Mesenchymal stem cell (in vitro differentiated cells and primary cell): ENCODE measurements at places on chromosomes 11 and 22.

DNA sequence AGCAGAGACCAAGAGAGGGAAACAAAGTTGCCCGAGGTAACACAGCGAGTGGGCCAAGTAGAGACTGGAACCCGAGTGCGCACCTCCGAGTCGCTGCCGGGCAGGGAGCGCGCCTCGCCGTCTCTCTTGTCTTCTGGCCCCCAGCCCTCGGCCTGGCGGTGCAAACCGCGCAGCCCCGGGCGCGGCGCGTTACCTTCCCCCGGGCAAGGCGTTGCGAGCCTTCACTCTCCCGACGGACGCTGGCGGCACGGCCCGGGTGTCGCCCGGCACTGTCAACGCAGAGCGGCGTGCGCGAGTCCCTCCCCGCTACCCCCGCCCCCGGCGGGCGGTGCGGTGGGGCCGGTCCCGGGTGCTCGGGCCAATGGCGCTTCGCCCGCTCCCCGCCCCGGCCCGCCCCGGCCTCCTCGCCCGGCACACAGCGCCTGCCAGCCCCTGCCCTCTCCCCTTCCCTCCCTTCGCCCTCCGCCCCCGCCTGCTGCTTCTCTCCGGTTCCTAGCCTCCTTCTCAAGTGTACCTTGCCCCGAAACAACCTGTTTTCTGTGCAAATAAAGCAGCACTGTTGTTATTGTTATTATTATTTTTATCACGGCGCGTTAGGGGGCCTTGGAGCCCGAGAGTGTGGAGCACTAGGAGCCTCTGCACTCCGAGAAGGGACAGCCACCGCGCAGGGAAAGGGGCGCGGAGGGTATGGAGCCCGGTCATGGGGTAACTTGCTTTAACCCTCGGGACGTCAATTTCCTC, at the start of gene SYTL2:
SYTL2 (minus strand) TSS at position 271 of the 741 bp plus-strand sequence. CDS start 53,416 bp downstream, outside the sequence.
- H3K4me1 ChIP-seq, result peaks cover 12% of the 10 kb centered on the region
- DNase-seq, result peak; percentile 54
- H3K4me3 ChIP-seq, result peak within 1 kb of the TSS; percentile 84
- no peaks in the 10 kb centered on the region for H3K27me3 ChIP-seq

- H3K27ac ChIP-seq, result no peak overlapping the region
- no peaks in the 10 kb centered on the region for H3K36me3 ChIP-seq
- H3K4me3 ChIP-seq, result no peak overlapping the region
- no peak for DNase-seq
- no peaks in the 10 kb centered on the region for H3K27me3 ChIP-seq
These were observed 50.0 kb downstream of the DNAJC24 start for GRCh38 chr11:31419669-31420068.

DNA sequence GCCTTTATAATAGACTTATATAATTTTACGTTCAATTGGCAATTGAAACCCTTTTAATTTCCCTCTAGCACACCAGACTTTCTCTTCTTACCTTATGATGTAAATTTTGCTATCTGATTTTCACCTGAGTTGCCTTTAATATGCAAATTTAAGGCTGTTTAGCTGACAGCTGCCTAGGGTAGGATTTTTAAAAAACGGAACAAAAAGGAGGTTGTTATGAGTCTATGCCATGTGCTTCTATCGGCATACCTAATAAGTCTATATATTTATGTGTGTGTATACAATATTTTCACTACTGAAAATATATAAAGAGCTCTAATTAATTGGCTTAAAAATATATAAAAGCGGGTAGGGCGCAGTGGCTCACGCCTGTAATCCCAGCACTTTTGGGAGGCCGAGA, 11.8 kb upstream of the SELENOH start:
- DNase-seq, result no peak
- no peaks in the 10 kb centered on the region for H3K27me3 ChIP-seq
- no peak overlapping the region for H3K27ac ChIP-seq

- H3K4me1 ChIP-seq, result peaks cover 4% of the 10 kb centered on the region
- no peak for DNase-seq
- peaks cover 83% of the 10 kb centered on the region for H3K27me3 ChIP-seq
- no peak overlapping the region for H3K4me3 ChIP-seq
- H3K27ac ChIP-seq, result no peak overlapping the region
These were observed 12.0 kb downstream of the OVOL1 start for GRCh38 chr11:65798882-65799281.
